Hippocampal formation (tissue), 2 donors: ENCODE measurements at places on chromosomes 11 and 22.

DNA sequence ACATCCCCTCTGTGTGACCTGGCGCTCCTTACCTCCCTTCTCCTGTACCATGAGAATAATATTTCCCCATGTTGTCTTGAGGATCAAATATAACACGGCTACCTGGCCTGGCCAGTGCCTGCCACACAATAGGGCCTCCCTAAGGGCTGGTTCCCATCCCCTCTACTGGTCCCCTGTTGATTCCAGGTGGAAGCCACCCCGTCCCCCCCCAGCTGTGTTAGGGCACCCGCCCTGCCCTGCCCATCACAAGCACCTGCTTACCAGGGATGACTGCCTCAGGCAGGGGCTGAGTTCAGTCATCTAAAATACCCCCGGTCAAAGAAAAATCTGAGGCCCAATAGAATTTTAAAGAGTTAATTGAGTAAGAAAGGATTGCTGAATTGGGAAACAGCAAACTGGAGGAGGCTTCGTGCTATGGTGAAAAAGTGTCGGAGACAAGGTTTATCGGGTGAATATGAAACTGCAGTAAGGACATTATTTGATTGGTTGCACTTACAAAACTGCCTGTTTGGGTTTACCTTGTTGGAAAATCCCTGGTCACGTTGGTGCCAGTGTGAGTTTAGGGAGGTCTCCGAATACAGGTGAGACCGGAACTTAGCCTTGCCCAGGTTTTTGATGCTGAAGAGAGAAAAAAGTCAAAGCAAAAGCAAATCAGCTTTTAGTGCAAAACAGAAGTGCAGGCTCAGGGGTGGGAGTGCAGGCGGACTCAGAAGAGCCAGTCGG is 5.2 kb downstream of the APOL1 start:
- DNase-seq: no peak

GRCh38 chr22:22833059-22833458 is 54.6 kb upstream of the IGLL5 start:
- DNase-seq: no peak

- no peak for DNase-seq
These were observed 941.2 kb downstream of the FAM181B start for GRCh38 chr11:81792416-81792815.

DNA sequence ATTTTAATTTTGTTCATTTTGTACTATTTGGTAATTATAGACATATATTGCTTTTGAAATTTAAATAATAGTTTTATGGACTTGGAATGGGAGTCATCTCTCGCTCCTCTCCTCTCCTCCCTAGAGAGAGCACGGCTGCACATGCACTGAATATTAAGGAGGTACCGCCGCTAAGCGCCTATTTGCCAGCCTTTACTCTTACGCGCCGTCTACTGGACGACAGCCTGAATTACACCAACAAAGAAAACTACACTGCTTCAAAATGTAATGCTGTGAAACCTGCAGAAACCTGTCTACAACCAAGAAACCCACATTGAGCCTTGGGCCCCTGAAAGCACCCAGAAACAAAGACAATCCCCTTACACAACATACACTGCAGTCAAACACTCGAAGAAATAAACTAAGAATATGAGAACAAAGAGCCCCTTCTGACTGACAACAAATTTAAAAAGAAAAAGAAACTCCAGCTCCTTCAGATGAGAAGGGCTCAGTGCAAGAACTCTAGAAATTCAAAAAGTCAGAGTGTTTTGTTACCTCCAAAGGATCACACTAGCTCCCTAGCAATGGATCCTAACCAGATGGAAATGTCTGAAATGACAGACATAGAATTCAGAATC is 737.2 kb downstream of the LRRC4C start:
- DNase-seq: no peak

DNA sequence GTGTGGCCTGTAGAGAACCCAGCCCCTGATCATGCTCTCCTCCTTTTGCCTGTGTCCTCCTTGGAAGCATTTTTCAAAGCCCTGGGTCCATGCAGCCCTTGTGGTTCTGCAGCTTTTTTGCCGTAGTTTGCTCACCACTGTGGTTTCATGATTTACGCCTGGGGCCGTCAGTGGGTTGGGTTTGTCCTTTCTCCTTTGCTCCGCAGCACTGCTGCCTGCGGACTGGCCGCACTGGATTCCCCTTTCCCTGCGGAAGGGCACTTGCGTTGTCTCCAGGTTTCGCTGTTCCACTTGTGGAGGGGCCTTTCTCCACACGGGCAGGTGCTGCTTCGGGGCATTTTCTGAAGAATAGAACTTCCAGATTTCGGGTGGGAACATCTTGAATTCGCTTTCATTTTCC is 1260.9 kb downstream of the BRD1 start:
- no peak for DNase-seq

DNA sequence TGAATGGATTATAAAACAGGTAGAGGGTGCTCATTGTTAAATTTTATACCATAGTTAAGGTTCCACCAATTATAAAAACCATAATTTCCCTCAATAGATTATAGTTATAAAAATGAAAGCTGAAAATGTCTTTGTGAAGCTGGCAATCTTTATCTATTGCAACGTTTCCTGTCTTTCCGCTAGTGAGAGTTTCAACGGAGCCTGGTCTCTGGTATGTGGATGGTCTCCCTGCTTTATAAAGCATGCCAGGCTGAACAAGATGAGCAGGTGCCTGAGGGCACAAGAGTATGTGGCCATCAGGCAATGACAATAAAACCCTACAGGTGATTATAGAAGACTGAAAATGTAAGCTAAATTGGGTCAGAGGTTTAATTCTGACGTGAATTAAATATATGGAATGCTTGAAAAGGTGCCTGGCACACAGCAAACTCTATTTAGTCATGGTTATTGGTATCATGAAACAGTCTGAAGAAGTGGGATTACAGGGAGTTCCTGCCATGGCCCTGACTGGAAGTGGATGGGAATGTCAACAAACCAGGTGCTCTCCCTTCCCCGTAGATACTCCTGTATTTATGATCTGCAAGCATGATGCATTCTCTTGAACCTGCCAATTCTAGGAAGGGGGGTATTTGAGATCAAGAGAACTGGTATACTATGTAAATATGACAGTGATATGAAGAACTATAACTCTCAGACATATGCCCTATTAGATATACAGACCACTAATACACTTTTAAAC is 115.7 kb downstream of the ENTHD1 start:
- DNase-seq: no peak

DNA sequence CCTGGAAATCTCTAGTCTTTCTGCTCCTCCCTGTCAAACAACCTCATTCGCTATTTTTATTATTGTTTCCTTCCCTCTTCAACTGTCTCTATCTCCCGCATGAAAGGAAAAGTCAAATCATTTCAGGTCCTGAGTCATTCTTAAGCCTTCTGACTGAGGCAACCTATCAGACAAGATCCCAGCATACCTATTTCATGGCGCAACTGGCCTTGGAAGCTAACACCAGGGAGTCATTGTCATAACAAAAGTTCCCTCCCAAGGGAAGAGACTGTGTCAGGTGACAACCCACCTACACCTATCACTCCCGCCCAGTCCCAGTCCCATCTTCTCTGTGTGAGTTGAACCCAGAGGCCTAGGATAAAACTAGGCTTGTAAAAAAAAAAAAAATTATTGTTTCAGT is 10.2 kb upstream of the ARHGAP42 start:
- DNase-seq: no peak

DNA sequence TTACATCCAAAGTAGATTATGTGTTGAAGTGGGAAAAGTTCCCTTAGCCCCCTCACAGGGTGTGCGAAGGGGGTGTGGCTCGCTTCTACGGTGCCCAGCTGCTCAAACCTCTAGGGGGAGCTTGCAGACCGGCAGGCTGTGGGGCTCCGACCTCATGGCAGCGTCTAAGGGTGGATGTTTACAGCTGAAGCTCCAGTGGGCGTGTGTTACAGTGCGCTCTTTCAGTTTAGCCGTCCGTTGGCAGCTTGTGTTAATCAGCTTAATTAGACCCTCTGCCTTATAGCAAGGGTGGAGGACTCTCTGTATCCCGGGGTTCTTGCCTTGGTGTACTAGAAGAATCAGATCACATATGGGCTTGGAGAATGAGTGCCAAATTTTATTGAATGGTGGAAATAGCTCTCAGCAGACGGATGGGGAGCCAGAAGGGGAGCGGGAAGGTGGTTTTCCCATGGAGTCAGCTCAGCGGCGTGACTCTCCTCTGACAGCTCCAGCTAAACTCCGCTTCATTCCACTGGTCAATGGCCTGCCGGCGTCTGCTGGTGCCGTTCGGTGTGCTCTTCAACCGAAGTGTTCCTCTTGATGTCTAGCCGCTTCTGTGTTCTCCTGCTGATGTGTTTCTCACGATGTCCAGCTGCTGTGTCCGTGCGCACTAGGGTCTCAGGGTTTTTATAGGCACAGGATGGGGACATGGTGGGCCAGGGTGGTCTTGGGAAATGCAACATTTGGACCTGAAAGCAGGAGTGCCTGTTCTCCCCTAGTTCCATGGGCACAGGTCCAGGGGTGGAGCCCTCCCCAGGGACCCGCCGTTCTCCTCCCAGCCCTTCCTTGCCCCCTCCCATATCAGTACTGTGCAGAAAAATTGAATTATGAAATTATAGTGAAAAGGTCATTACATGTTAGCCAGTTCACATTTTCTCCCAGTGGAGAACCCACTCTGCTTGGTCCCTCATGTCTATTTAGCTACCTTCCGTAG is 28.6 kb upstream of the OR10G7 start:
- peak; percentile 43 for DNase-seq

- no peak for DNase-seq
These were observed 274.7 kb downstream of the CASP12 start for GRCh38 chr11:104623518-104623917.

DNA sequence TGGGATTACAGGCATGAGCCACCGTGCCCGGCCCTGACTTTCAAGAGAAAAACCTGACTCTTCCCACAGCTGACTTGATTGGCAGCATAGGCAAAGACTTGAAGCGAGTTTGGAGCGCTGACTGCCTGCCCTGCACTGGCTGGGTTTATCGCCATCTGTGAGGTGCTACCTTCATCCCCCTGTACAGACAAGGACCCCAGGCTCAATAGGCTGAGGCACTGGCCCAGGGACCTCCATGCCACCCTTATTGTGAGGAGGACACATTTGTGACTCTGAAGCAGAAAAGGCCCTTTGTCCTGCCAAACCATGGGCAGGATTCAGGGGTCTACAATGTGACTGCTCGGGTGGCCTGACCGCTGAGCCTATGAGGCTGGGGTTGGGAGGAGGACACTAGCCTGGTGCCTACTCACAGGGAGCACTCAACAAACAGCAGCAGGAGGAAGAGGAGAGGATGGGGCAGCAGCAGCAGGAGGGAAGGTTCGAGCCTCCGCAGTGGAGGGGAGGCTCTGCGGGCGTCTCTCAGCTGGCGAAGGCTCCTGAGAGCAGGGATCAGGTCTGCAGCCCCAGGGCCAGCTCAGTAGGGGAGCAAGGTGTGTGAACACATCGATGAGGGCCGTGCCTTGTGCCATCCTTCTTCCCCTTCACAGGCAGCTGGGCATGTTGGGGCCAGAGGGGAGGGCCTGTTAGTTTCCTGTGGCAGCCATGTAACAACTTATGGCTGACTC is 72.9 kb upstream of the WNT7B start:
- no peak for DNase-seq

- DNase-seq: peak; percentile 69
These were observed 51.5 kb upstream of the LRRC32 start for GRCh38 chr11:76721755-76722677.

GRCh38 chr11:99020352-99021225 is at the start of gene CNTN5:
TSS of gene CNTN5 (plus strand) at chr11:99020949.
- peak; percentile 20 for DNase-seq

- no peak for DNase-seq
These were observed 13.6 kb upstream of the LGR4 start for GRCh38 chr11:27485930-27486773.
